HepG2 (cell line): ENCODE measurements at places on chromosomes 7 and 10.
A peak's percentile ranks its signal among the peaks of the same experiment; 100 is the strongest.

GRCh38 chr10:48551861-48552591 is 52.8 kb downstream of the ARHGAP22 start:
- no peaks in the 10 kb centered on the region for H3K36me3 ChIP-seq
- no peaks in the 10 kb centered on the region for H3K4me1 ChIP-seq
- no peak overlapping the region for H3K4me3 ChIP-seq
- H3K27me3 ChIP-seq: peaks cover 15% of the 10 kb centered on the region
- no peak for DNase-seq

DNA sequence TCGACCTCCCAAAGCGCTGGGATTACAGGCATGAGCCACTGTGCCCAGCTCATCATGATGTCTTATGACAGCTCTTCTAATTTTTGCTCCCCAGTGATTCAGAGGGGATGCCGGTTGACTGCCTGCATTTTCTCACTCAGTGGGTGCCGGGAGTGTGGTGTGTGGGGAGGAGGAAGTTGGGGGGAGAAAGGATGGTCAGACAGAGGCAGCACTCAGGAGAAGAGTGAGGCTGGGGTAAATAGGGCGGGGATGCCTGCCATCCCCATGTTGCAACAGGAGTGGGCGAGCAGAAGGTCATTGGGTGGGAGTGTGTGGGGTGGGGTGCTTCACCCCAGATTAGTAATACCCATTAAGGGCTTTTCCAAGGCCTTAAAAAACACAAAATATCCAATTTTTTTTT is 3.5 kb upstream of the CCL24 start:
- H3K36me3 ChIP-seq: no peaks in the 10 kb centered on the region
- H3K4me3 ChIP-seq: no peak overlapping the region
- H3K4me1 ChIP-seq: no peaks in the 10 kb centered on the region
- no peak overlapping the region for H3K27ac ChIP-seq
- no peak for DNase-seq

- no peak overlapping the region for H3K27ac ChIP-seq
- no peak overlapping the region for H3K4me3 ChIP-seq
- no peaks in the 10 kb centered on the region for H3K36me3 ChIP-seq
- H3K4me1 ChIP-seq: no peaks in the 10 kb centered on the region
Measured at GRCh38 chr7:129263168-129263567, 38.3 kb downstream of the AHCYL2 start.

DNA sequence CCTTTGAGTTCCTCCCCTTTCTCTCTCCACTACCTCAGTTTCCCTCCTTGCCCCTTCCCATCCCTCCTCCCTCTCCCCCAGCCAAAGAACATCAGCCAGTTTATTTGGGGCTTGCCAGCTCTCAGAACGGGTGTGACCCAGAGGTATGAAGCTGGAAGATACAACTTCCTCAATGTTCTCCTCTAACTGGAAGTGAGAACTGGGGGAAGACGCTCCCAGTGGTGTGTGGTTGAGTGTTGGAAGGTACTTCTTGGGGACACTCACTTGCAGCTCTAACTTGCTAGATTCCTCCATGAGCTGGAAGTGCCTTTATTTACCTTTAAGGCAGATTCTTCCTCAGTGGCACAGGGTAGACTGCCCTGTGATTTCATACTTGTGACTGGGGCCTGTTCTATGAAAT is 110.5 kb upstream of the HABP2 start:
- no peaks in the 10 kb centered on the region; the same call in 1 of the 2 replicates for H3K27me3 ChIP-seq
- H3K36me3 ChIP-seq: no peaks in the 10 kb centered on the region
- H3K4me1 ChIP-seq: no peaks in the 10 kb centered on the region
- no peak overlapping the region for H3K27ac ChIP-seq
- no peak for DNase-seq

DNA sequence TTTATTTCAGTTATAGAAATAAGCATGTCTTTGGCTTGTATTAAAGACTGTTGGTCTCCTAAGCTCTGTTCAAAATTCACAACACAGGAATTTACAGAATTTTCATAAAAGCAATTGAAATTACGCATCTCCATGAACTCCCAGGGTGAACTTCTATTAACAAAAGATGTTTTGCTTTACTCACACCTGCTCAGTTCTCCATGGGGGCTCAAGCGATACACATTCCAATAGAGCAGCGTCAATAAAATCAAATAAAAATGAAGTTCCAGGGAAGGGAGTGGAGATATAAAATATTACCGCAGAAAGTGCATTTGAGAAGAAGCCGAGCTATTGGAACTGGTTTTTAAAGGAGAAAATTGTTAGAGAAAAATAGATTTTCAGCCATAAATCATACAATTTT is 41.5 kb upstream of the ZNF438 start:
- no peak overlapping the region for H3K27ac ChIP-seq
- no peak overlapping the region for H3K4me3 ChIP-seq
- H3K4me1 ChIP-seq: peaks cover 5% of the 10 kb centered on the region; the same call in 1 of the 2 replicates
- no peaks in the 10 kb centered on the region; the same call in 1 of the 2 replicates for H3K27me3 ChIP-seq
- no peaks in the 10 kb centered on the region for H3K36me3 ChIP-seq
- DNase-seq: no peak

DNA sequence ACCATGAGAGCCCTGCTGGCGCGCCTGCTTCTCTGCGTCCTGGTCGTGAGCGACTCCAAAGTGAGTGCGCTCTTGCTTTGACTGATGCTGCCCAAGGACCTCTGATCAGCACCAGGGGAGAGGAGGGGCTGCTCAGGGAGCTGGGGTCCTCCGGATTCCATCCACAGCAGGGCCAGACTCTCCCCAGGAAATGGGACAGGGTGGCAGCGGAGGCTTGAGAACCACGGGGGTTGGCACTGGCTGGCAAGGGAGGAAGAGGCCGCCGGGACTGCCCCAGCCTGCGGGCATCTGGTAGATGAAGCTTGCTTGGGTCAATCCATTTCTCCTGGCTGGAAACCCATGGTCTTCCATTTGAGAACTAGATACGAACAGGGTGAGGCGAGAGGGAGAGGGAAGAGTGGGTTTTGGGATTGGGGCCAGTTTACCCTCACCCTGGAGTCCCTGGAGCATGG is 647 bp downstream of the PLAU start:
- DNase-seq: no peak
- H3K27me3 ChIP-seq: peaks cover 4% of the 10 kb centered on the region; the same call in 1 of the 2 replicates
- peak overlapping the region; percentile 74; the same call in 1 of the 2 replicates for H3K4me3 ChIP-seq
